Hair follicle dermal papilla cell (primary cell): ENCODE measurements at places on chromosomes 12 and 14. TPM values are rescaled to one million over a fixed set of nuclear protein-coding genes. Genes with fewer than 3 reads are reported as not detected.

FGF6 gene
- total RNA-seq, result not detected in 2 replicates

GPD1 gene
- total RNA-seq, result under 0.01 and 0.24 TPM in 2 replicates

MRPL42 gene
- 47.2 and 50.1 TPM in 2 replicates for total RNA-seq

KLRB1 gene
- not detected in 2 replicates for total RNA-seq

STXBP6 gene
- 3.1 and 4.0 TPM in 2 replicates for total RNA-seq

BIN2 gene
- total RNA-seq, result 0.24 TPM in 1 of 2 replicates, not detected in the other

TEX52 gene
- total RNA-seq, result not detected in 2 replicates
